ENCODE measurements at places on chromosomes 6 and 20.
A peak's percentile ranks its signal among the peaks of the same experiment; 100 is the strongest.

DNA sequence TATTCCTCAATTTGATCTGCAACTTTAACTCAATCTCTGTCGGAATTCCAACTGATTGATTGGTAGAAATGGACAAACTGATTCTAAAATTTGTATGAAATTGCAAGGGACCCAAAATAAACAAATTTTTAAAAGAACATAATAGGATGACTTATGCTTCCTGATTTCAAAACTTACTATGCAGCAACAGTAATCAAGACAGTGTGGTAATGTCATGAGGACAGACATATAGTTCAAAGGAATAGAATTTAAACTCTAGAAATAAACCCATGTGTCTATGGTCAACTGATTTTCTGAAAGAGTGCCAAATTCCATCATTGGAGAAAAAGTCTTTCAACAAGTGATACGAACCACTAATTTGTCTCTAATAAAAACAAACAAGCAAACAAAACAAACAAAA lies 1320.1 kb upstream of the GJE1 start:
- DNase-seq = no peak

DNA sequence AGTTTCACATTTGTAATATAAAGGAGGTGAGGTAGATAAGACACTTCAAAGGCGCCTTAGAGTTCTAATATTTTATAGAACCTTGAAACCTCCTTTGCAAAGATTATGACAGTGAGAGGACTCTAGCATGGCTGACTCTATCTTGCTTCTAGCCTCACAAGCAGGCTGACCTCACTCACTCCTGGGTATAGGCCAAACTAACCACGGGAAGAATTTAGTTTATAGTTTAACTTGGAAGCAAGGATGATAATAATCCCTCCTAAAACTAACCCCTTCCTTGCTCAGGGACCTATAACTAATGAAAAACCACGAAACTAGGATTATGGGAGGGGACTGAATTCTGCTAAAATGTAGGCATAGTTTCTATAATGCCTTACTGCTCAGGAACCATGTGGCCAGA lies 84.3 kb downstream of the FILIP1 start:
- no peak for DNase-seq

DNA sequence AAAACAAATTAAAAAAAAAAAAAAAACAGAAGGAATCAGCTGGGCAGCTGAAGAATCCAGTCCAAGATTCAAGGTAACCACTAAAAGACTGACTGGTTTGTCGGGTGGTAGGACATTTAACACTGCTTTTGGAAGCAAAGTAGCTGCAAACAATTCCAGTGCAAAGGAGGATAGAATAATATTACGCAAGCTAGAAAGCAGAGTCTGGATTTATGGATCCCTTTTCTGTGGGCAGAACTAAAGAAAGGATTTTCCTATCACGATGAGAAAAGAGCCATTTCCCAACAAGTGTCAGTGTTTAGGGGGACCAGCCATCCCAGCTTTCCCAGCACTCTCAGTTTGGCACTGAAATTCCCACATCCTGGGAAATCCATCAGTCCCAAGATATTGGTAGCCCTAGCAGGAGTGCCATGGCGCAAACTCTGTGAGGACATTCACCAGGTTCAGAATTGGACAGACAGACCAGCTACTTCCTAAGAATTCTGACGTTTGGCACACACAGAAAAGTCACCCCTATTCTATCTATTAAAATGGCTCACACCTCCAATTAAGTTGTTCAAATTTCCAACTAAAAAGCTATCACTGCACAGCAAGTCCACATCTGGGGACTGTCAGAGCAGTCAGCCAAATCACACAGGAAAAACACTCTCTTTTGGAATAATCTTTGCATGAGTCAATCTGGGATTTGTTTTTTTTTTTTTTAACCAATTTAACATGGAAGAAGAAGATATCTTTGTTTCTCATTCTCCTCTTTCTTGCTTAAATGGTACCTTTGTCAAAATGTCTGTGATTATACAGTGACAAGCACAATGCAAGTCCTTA lies 356.8 kb upstream of the ARID1B start:
- no peak for DNase-seq

GRCh38 chr20:23514848-23515247 lies 23.9 kb downstream of the CST8 start:
- DNase-seq = no peak

- no peak for DNase-seq
Observed at GRCh38 chr20:51128198-51128597, 105.3 kb upstream of the KCNG1 start.

DNA sequence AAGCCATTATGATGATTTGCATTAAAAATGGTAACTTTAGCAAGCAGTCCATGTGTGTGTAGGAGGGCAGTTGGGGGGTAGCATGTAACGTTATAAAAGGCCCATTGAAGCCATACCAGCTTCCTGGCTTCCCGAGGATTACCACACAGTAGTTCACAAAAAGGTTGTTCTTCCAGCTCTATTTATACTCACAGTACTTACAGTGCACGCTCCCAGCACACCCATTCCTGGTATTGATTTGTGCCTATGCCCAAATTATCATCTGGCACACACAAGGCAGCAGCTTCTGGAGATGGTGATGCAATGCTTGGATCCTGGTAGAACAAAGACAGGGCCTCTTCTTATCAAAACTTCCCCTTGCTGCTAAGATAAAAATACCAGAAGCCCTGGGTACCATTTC lies 436.8 kb downstream of the HAO1 start:
- no peak for DNase-seq

DNA sequence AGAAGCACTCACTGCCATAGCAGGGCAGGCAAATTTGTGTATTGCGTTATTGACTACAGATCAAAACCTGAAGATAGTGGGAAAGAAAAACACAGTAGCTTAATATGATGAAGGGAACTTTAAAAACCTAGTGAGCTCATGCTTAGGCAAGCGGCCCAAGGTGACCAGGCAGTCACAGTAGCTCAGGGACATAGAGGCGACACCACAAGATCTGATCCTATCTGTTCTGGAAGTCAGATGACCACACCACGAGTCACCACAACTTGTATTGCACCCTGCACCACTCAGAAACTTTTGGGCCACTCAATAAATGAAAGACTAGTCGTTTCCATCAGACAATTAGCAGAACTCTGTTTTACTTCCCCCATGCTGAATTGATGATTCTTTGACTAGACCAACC lies 4.9 kb downstream of the CLIC5 start:
- DNase-seq = no peak

DNA sequence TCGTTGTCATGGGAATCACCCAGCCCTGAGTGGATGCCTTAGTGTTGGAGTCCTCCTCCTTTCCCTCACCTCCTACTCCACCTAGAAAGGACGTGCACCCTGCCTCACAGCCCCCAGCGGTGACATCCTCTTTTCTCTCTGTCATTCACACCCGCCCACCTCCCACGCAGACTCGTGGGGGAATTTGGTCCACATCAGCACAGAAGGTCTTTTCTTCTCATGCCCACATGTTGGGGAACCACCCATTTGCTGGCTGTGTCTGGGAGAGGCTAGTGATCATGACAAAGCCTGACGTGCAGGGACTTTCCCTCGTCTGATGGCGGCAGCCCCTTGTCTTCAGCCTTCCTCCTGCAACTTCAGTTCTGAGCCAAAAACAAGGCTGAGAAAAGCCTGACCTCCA lies 96.0 kb upstream of the CNKSR3 start:
- no peak for DNase-seq

DNA sequence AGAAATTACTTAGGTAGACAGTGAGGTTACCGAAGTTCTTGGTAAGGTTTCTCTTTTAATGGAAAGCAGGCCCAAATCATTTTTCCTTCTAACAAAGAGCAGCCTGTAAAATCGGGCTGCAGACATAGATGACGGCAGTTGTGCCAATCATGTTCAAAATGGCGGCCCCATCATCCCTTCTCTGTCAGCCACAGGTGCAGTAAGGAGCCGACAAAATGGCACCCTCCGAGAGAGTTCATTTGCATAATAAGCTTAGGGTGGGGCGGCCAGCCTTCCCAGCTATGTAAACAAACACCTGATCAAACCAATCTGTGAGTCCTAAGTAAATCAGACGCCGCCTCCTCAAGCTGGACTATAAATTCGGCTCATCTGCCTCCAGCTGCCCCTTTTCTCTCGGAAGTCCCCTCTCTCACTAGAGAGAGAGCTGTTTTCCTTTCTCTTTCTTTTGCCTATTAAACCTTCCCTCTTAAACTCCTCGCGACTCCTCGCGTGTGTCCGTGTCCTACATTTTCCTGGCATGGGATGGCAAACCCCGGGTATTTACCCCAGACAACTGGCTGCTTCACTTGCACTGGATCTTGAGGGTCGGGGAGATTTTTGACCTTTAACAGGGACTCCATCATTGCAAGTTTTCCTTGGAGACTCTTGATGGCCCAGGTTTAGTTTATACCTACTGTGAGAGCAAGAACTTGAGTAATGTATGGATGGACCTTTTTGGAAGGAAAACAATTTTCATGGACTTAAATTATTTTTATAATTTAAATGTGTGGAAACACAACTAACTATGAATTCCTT lies 8.9 kb upstream of the DDR1 start:
- peak; percentile 56 for DNase-seq
